CD4-positive, alpha-beta T cell treated with Interleukin-10 for 1 hour (primary cell): ENCODE measurements at places on chromosomes 16 and 17.

DNA sequence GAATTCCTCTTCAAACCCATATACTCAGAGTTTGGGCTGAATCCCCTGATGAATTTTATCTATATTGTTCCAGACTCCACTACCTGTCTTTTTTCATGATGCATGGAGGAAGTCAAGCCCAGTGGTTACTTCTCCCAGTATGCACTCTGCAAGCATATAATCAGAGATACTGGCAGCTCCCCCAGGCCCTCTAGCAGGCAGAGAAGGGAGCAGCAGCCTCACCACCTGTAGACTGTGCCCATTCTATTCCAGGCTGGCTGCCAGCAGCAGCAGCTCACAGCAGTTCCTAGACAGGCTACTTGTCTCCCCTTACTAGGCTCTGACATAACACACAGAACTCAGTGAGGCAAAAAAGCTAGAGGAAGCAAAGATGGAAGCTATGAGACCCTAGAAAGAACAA, 3.4 kb downstream of the MKS1 start:
- no peak for DNase-seq

- no peak for DNase-seq
Observed at GRCh38 chr17:34265711-34266110, 4.3 kb upstream of the CCL7 start.

DNA sequence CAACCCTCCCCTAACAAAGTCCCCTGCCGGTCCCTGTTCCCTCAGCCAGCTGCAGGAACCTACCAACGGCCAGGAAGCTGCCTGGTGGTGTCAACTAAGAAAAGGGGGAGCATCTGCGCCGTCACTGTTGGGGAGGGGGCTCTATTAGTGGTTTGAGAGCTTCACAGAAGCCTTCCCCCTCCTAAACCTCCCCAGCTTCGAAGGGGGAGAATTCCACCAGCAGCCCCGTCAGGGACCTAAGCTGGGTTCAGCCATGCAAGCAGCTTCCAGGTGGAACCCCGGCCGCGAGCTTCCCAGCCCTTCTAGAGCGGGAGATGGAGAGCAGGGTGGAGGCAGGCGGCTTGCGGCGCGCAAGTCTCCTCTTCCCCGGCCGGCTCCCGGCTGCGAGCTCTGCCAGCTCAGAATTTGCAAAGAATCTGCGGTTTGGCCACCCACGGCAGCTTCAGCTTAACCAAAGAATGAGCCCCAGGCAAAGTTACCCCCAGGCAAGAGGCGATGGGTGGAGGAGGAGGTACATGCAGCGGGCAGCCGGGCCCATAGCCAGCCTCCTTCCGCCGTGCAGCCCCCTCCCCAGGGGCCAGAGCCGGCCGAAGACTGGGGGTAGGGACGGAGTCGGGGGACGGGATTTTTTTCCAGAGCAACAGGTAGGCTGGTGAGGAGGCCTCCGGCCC, 33.7 kb downstream of the DDX19A start:
- peak; percentile 59 for DNase-seq

- DNase-seq: no peak
Observed at GRCh38 chr17:1001640-1002411, 4.9 kb downstream of the TIMM22 start.

- no peak for DNase-seq
Observed at GRCh38 chr17:79696610-79696982, 34.1 kb upstream of the ENPP7 start.

DNA sequence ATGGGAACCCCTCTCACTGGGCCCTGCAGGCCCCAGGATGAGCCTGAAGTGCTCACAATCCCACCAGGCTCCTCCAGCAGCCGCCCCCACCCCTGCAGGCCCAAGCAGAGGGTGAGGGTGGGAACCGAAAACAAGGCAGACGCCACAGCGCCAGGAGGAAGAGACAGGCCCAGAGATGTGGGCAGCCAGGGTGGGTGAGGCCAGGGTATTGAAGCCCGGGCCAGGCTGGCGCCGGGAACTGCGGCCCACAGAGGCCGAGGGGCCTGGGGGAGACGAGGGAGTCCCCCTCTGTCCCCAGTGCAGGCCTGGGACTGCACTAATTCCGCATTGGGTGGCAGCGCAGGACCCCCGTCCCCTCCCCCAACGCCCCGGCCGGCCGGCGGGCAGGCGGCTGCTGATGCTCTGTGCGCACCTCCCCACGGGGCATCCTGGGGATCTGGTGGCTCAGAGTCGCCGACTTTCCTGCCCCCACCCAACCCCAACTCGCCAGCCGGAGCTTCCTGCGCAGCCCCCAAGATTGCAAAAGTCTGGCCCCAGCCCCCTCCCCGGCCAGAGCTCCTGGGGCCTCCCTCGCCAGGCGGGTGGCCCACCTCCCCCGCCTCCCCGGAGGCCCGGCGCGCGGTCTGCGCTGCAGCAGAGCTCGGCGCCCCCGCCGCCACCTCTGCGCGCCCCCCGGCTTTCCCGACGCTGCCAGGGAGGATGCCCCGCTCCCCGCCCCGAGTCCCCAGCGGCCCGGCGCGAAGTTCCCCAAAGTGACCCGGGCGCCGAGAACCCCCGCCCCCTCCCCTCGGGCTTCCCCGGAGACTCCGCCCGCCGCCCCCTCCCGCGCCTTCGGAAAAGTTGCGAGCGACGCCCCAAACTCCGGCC, 107.8 kb downstream of the ENGASE start:
- DNase-seq: no peak

DNA sequence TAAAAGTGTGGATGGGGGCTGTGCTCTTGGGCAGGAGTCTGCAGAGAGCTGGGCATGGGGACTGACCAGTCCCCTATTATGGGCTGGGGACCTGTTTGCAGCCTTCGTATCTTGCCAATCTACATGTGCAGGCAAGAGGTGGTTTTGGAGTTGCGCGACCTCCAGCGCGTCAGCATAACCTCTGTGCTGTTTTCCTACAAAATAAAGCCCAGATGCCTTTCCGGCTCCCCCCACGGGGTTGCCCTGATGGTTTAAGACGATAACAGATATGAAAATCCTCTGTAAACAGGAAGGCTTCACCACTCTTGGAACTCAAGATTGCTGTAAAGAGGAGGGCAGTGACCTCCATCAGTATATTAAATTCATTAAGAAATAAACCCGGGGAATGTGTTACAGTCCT, 16.5 kb upstream of the SPPL2C start:
- DNase-seq: no peak

DNA sequence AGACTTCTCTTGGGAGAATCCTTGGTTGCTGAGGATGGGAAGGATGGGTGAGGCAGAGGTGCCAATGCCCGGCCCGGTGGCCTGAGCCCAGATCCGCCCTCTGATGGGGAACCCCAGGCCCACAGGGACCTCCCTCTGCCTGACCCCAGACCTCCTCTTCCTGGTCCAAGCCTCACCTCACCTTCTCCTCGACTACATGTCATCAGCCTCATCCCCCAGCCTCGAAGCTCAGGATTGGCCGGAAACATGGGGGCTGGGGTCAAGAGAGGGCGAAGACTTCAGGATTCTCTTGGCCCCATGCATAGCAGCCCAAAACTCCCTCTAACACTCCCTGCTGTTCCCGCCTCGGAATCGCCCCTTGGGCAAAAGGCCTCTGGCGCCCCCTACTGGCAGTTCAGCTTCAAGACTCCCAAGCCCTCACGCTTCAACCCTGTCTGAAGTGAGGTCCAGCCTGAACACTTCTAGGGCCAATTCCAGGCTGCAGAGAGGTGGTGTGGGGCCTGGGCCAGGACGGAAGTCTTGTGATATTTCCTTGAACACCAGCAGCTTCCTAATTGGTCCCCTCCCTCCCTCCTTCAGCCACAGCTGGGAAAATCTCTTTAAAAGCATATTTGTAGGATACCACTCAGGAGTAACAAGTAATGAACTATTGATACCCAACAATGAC, 47.2 kb downstream of the ARHGAP27 start:
- DNase-seq: peak; percentile 88

GRCh38 chr17:66579556-66579955, 255.4 kb upstream of the CACNG5 start:
- DNase-seq: no peak

DNA sequence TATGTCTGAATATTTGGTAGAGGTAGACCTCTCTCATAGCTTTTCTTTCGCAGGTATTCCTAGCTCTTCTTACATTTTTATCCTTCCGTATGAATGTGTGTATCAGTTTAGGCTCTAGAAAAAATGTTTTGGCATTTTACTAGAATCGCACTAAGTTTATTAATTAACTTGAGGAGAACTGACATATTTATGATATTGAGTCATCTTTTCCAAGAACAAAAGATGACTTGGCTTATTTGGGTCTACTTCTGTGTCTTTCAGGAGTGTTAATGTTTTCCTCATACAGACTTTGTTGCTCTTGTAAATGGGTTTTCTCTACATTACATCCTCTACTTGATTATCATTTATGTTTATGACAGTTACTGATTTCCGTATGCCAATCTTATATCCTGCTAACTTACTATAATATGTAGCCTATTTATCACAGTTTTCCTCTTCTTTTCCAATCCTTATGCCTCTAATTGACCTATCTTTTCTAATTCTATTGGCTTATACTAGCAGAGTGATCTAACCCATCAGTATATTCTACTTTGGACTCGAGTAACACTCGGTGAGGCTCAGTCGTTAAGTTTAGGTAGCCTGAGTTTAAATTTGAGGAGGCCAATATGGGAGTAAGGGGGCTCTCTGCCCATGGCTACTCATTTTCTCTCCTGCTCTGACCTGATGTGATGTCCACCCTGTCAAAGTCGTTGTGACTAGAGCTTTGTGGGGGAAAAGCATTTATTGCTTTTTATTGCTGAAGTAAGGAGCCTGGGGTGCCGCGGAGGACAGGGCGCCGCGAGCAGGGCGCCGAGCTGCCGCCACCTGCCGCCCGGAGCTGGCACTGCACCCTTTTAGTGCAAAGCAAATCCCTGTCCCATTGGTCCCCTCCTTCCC, 20.0 kb downstream of the ST6GALNAC1 start:
- DNase-seq: peak; percentile 79

DNA sequence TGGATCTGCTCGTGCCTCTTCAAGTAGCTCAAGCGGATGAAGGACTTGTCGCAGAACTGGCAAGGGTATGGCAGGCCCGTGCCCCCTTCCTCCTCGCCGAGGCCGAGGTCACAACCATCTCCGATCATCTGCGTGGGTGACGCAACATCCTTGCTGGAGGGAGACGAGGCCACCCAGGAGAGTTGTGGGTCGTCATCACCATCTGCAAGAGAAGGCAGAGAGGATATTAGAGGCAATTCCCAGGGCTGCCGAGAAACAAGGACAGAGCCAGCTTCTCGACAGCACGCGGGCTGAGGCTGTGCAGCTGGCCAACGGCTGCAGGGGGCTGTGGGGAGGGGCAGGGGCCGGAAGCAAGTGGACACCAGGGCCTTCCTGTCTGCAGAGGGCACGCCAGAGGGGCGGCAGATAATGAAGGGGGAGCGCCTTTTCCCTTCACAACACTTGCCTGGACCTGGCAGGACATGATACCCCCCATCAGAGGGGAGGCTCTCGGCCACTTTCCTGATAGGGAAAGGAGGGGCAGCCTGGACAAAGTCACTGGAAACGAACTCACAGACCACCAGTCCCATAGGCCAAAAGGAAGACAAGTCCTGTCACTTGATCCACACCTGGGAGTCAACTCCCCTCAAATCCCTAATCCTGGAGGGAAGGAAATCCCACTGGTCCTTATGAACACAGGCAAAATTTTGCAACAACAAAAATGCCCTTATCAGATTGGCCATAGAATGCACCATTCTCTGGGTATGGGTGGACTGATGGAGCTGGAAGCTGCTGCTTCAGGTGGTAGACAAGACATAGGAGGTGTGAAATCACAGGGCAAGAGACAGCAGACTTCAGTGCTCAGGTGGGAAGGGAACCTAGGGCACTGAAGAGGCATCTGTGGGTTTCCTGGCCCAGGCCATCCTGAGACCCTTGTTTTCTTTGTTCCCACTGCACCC, 217.0 kb downstream of the ZNF423 start:
- no peak for DNase-seq

GRCh38 chr16:49463529-49463928, 89.9 kb downstream of the C16orf78 start:
- peak; percentile 81 for DNase-seq

GRCh38 chr17:29593591-29594518, 923 bp downstream of the ANKRD13B start:
- no peak for DNase-seq

GRCh38 chr16:9597967-9598730, 506.7 kb downstream of the HAPSTR1 start:
- no peak for DNase-seq

- DNase-seq: no peak
Observed at GRCh38 chr17:46008591-46008990, 9.5 kb downstream of the STH start.

- DNase-seq: no peak
Observed at GRCh38 chr16:56610609-56611111, 2.3 kb downstream of the MT2A start.

DNA sequence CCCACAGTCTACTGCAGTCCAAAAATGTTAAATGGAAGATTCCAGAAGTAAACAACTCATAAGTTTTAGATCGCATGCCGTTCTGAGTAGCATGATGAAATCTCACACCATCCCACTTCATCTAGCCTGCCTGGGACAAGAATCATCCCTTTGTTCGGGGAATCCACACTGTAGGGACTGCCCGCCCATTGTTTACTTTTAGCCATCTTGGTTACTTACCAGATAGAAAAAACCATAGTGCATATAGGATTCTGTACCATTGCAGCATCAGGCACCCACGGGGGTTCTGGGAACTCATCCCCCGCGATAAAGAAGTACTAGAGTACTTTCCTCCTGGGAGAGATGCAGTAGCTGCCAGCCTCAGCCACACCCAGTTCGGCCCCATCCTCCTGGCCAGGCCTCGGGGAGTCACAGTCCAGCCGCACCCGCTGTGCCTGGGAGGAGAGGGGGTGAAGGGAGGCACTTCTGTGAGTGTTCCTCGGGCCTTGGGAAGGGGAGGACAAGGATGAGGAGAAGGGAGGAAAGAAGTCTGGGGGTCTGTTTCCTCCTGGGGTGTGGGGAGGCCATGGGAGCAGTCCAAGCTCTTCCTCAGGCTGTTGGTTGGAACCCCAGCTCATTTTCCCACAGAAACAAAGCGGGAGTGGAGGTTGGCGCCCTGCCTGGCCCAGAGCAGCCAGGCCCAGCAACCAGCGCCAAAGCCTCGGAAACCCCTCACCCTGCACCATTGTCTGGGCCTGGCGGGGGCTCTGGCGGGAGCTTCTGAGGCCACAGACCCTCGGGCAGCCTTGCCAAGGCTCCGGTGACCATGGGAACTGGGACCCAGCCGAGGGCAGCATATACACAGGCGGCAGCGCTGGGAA, 8.9 kb downstream of the TRIM47 start:
- no peak for DNase-seq

GRCh38 chr16:15970202-15970601, 20.8 kb downstream of the ABCC1 start:
- no peak for DNase-seq

DNA sequence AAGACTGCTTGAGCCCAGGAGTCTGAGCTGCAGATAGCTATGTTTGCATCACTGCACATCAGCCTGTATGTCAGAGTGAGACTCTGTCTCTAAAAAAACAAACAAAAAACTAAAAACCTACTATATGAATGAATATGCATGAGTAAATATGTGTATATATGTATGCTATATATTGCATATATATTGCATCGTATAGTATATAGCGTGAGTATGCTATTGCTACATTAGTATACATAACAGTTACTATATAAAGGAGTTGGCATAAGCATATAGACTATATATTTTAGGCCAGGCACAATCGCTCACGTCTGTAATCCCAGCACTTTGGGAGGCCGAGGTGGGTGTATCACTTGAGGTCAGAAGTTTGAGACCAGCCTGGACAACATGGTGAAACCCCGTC, 16.1 kb downstream of the DDX42 start:
- DNase-seq: no peak
